ENCODE measurements at places on chromosomes 4 and X. TPM values are rescaled to one million over a fixed set of nuclear protein-coding genes. Genes with fewer than 3 reads are reported as not detected.

PHEX gene
- total RNA-seq: 0.56 TPM

FAM149A gene
- total RNA-seq: 16.5 TPM

FRMD7 gene
- total RNA-seq: 0.19 TPM

SSX4 gene
- total RNA-seq: not detected

COX18 gene
- total RNA-seq: 7.8 TPM

ITIH6 gene
- total RNA-seq: not detected

SSX1 gene
- total RNA-seq: not detected

RHOXF2 gene
- not detected for total RNA-seq

STK32B gene
- total RNA-seq: 3.1 TPM

TADA2B gene
- 16.8 TPM for total RNA-seq

GSPT2 gene
- total RNA-seq: 7.6 TPM

TMEM154 gene
- 1.5 TPM for total RNA-seq

NLRP2B gene
- total RNA-seq: not detected

TKTL2 gene
- total RNA-seq: 0.14 TPM

TCEAL7 gene
- total RNA-seq: 11.6 TPM

KLF3 gene
- total RNA-seq: 53.9 TPM

CT45A2 gene
- not detected for total RNA-seq

MAGED4 gene
- total RNA-seq: 2.9 TPM

TRPC3 gene
- total RNA-seq: 0.24 TPM

NPY5R gene
- 2.9 TPM for total RNA-seq

SSX2 gene
- not detected for total RNA-seq

UGT2B10 gene
- not detected for total RNA-seq

EFHC2 gene
- 1.4 TPM for total RNA-seq

PLAC8 gene
- 3.8 TPM for total RNA-seq

MAGEA1 gene
- not detected for total RNA-seq

DGKK gene
- not detected for total RNA-seq

DAPP1 gene
- total RNA-seq: 1.7 TPM

NAA15 gene
- total RNA-seq: 57.0 TPM

TIGD4 gene
- 0.37 TPM for total RNA-seq

ADH1A gene
- total RNA-seq: 2.0 TPM

MAOA gene
- total RNA-seq: 57.3 TPM

TRO gene
- total RNA-seq: 7.7 TPM

HPGD gene
- 3.2 TPM for total RNA-seq

CENPI gene
- total RNA-seq: 2.0 TPM

UGT2A1 gene
- total RNA-seq: not detected

TEX13D gene
- not detected for total RNA-seq

NHS gene
- 12.2 TPM for total RNA-seq

INTU gene
- 17.4 TPM for total RNA-seq

CASP3 gene
- 17.1 TPM for total RNA-seq

C4orf50 gene
- total RNA-seq: not detected

AREG gene
- 6.0 TPM for total RNA-seq

SPANXD gene
- not detected for total RNA-seq

LRCH2 gene
- total RNA-seq: 8.4 TPM

SPIN2A gene
- total RNA-seq: 0.67 TPM
